ENCODE measurements at places on chromosomes 5 and 9.

DNA sequence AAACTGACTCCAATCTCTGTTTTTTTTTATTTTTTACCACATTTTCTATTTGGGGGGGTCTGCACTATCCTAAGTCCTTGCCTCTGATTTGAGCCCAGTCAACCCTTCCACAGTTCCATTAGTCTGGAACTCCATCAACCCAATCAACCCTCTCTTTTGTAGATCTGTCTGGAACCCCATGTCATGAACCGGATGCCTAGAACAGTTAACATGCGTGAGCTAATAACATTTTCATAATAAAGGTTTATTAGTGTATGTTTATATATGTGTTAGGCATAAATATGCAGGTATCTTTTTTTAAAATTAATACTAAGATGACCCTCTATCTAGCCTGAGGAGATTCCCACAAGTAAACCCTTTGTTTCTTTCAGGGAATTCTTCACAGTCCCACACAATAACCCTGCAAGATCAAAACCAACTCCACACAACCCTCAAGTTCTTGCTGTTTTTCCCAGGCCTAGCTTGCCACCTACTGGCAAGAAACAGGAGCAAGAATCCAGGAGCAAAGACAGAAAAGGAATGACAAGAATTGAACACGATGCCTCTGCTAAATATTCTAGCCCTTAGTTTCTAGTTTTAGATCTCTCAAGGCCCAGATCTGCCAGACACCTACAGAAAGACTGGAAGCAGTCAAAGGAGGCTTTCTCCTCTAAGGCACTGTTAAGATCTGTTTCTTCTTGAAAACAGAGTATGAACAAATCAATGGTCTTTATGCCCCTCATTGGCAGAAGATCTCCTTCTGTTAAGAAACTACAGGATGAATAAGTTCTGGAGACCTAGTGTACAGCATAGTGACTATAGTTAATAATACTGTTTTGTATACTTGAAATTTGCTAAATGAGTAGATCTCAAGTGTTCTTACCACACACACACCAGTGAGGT lies 100.4 kb downstream of the TRIM36 start:
- no peak overlapping the region for H3K4me3 ChIP-seq
- H3K27ac ChIP-seq, result no peak overlapping the region
- DNase-seq, result peak; percentile 66
- H3K27me3 ChIP-seq, result no peaks in the 10 kb centered on the region

DNA sequence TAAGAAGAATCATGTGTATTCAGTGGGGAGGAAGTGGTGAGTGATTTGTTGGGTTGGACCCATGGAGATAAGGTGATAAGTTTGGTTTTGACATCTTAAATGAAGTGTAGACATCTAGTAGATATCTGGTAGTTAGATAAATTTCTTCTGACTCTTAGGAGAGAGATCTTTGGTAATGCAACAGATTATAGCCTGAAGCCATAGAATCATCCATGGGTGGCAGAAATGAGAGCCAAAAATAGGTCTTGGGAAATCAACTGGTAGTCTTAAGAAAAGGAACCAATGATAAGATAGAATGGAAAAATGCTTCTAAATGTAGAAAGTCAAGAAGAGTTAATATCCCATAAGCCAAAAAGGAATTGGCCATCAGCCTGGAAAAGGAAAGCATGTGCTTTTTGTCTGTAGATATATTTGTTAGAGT lies 532.7 kb upstream of the GRAMD2B start:
- no peaks in the 10 kb centered on the region for H3K36me3 ChIP-seq
- no peaks in the 10 kb centered on the region for H3K27me3 ChIP-seq
- H3K4me1 ChIP-seq, result no peaks in the 10 kb centered on the region
- DNase-seq, result no peak

GRCh38 chr9:81052846-81053245 lies 636.5 kb downstream of the TLE1 start:
- H3K4me1 ChIP-seq, result no peaks in the 10 kb centered on the region
- H3K27me3 ChIP-seq, result no peaks in the 10 kb centered on the region
- no peak overlapping the region for H3K4me3 ChIP-seq
- DNase-seq, result no peak
- no peak overlapping the region for H3K27ac ChIP-seq
- H3K36me3 ChIP-seq, result no peaks in the 10 kb centered on the region

DNA sequence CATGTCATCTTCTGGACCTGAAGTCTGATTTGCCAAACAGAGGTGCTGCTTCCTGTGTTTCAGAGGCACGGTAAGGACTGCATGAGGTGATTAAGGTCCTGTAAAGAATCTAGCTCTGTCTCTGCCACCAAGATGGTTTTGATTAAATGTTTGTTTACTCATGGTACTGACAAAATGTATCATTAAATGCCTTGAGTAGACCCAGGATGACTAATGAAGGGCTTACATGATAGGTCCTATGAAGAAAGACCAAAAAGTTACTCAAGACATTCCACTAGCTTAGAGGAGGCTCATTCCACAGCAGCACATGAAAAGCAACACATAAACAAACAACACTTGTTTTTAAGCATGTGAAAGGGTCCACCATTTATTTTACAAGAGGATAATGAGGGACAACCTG lies 100.9 kb downstream of the BOD1 start:
- peaks cover 19% of the 10 kb centered on the region for H3K4me1 ChIP-seq
- peaks cover 6% of the 10 kb centered on the region for H3K36me3 ChIP-seq
- no peak overlapping the region for H3K27ac ChIP-seq
- no peak for DNase-seq

DNA sequence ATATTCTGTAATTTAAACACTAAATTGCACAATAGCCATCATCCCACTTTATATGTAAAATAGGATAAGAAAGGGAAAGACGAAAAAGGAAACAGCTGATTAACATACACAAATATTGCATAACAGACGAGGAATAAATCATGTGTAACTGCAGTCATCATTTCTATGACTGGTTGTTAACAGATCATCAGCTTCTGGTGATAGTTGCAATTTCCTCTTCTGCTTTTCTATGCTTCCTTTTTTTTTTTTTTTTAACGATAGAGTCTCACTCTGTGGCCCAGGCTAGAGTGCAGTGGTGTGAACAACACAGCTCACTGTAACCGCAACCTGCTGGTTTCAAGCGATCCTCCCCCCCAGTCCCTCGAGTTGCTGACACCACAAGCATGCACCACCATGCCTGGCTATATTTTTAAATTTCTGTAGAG lies 22.5 kb upstream of the JAKMIP2 start:
- no peaks in the 10 kb centered on the region for H3K27me3 ChIP-seq
- H3K4me3 ChIP-seq, result no peak overlapping the region
- H3K4me1 ChIP-seq, result no peaks in the 10 kb centered on the region
- no peak for DNase-seq
- no peaks in the 10 kb centered on the region for H3K36me3 ChIP-seq

- H3K4me1 ChIP-seq, result peaks cover 9% of the 10 kb centered on the region
- H3K27me3 ChIP-seq, result no peaks in the 10 kb centered on the region
- H3K4me3 ChIP-seq, result no peak overlapping the region
Measured at GRCh38 chr5:123001808-123002207, 34.7 kb downstream of the PPIC start.

- no peak overlapping the region for H3K27ac ChIP-seq
- no peak for DNase-seq
- H3K4me1 ChIP-seq, result peaks cover 5% of the 10 kb centered on the region
- H3K36me3 ChIP-seq, result no peaks in the 10 kb centered on the region
- no peak overlapping the region for H3K4me3 ChIP-seq
- H3K27me3 ChIP-seq, result no peaks in the 10 kb centered on the region
Measured at GRCh38 chr5:127826011-127826410, 122.8 kb downstream of the CCDC192 start.

DNA sequence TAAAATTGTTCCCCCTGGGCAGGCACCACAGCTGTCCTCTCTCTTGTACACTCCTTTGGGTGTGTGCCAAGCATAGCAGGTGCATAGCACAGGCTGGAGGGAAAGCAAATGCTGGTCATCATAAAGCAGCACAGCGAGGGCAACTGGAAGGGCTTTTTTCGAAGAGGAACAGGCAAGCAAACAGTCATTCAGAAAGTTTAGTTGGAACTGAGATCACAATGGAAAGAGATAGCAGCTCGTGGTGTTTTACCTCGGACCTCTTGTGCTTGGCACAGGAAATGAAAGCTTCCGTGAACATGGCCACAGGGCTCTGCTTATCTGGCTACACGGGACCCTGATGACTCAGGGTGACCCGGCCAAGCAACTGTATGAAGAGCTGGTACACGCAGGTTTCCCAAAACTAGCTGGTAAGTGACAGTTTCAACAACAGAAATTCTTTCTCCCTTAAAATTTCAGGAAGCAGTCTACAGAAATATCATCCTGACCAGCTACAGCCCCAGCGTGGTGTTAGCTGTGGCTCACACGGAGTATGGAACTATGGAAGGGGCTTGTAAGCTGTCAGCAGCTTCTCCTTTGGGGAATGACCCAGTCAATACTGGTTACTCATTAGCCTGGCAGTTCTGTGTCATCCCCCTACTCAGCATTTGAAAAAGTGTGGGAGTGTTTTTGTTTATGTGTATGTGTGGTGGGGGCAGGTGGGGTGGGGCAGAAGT lies 48.1 kb downstream of the POC5 start:
- no peak overlapping the region for H3K27ac ChIP-seq
- H3K36me3 ChIP-seq, result no peaks in the 10 kb centered on the region
- peaks cover 29% of the 10 kb centered on the region for H3K4me1 ChIP-seq
- H3K4me3 ChIP-seq, result no peak overlapping the region

DNA sequence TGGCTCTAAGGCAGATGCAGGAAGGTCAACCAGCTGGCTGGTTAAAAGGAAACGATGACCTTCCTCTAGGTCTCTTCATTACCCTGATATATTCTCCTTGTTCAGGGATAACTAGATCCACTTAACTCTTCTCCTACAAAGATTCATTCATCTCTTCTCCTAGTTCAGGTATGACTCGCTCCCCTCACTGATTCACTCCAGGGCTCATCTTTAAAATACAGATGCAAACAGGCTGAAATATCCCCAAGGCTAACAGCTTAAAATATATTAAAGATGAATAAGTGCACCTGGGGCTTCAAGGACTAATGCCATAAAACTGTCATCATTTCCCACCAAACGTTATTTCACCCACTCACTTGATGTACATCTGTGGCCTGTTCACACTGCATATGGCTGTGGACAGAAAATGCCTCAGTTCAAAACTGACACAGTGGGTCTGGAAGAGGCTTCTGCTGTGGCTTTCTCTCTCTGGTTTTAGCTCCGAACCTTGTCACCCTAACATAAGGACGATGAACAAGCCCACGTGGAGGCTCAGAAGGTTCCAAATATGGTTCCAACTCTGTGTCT lies 366.9 kb downstream of the DEPDC1B start:
- no peak for DNase-seq
- no peak overlapping the region for H3K4me3 ChIP-seq
- no peak overlapping the region for H3K27ac ChIP-seq
- H3K36me3 ChIP-seq, result no peaks in the 10 kb centered on the region
- H3K27me3 ChIP-seq, result no peaks in the 10 kb centered on the region
- peaks cover 6% of the 10 kb centered on the region for H3K4me1 ChIP-seq

- H3K4me1 ChIP-seq, result no peaks in the 10 kb centered on the region
- peaks cover 17% of the 10 kb centered on the region for H3K27me3 ChIP-seq
- H3K27ac ChIP-seq, result no peak overlapping the region
- H3K36me3 ChIP-seq, result no peaks in the 10 kb centered on the region
- H3K4me3 ChIP-seq, result no peak overlapping the region
Measured at GRCh38 chr5:95838001-95838520, 15.5 kb upstream of the GLRX start.

DNA sequence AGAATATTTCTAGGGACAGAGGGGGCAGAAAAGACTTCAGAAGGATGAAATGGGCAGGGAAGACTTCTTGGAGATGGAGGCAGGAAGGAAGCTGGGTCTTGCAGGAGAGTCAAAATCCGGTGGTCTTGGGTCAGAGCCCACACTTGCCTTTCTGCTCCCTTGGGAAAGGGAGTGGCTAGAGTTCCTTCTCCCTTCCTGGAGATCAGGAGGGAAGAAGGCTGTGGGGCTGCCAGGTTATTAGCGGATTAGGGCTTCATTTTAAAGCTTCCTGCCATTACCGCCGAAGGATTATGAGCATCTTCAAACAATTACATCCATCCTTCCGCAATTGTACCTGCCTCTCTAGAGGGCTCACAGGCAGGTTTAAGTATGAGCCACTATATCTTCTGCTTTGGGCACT lies 19.2 kb upstream of the SYNPO start:
- no peak for DNase-seq
- peaks cover 19% of the 10 kb centered on the region for H3K4me1 ChIP-seq
- H3K4me3 ChIP-seq, result no peak overlapping the region
- no peak overlapping the region for H3K27ac ChIP-seq
- peaks cover 32% of the 10 kb centered on the region for H3K27me3 ChIP-seq
- no peaks in the 10 kb centered on the region for H3K36me3 ChIP-seq

GRCh38 chr5:54876-55569 lies 36.9 kb upstream of the PLEKHG4B start:
- H3K4me1 ChIP-seq, result peaks cover 10% of the 10 kb centered on the region
- H3K27me3 ChIP-seq, result peaks cover 33% of the 10 kb centered on the region
- no peaks in the 10 kb centered on the region for H3K36me3 ChIP-seq
- no peak overlapping the region for H3K4me3 ChIP-seq
- no peak overlapping the region for H3K27ac ChIP-seq

- no peak overlapping the region for H3K27ac ChIP-seq
- no peak for DNase-seq
- no peaks in the 10 kb centered on the region for H3K27me3 ChIP-seq
- H3K4me3 ChIP-seq, result no peak overlapping the region
Measured at GRCh38 chr5:116389601-116390000, 185.0 kb downstream of the SEMA6A start.

- H3K36me3 ChIP-seq, result no peaks in the 10 kb centered on the region
- peak; percentile 77 for DNase-seq
- H3K4me1 ChIP-seq, result no peaks in the 10 kb centered on the region
- no peak overlapping the region for H3K27ac ChIP-seq
- no peaks in the 10 kb centered on the region for H3K27me3 ChIP-seq
Measured at GRCh38 chr9:134689321-134690181, 47.9 kb downstream of the COL5A1 start.

- no peak overlapping the region for H3K4me3 ChIP-seq
- no peak overlapping the region for H3K27ac ChIP-seq
- peak; percentile 81 for DNase-seq
- no peaks in the 10 kb centered on the region for H3K27me3 ChIP-seq
- H3K4me1 ChIP-seq, result no peaks in the 10 kb centered on the region
Measured at GRCh38 chr9:33415501-33416038, 13.2 kb upstream of the AQP7 start.

- no peak overlapping the region for H3K27ac ChIP-seq
- H3K36me3 ChIP-seq, result no peaks in the 10 kb centered on the region
- no peaks in the 10 kb centered on the region for H3K27me3 ChIP-seq
- peaks cover 23% of the 10 kb centered on the region for H3K4me1 ChIP-seq
- no peak overlapping the region for H3K4me3 ChIP-seq
Measured at GRCh38 chr5:116750631-116751580, 176.3 kb upstream of the SEMA6A start.

DNA sequence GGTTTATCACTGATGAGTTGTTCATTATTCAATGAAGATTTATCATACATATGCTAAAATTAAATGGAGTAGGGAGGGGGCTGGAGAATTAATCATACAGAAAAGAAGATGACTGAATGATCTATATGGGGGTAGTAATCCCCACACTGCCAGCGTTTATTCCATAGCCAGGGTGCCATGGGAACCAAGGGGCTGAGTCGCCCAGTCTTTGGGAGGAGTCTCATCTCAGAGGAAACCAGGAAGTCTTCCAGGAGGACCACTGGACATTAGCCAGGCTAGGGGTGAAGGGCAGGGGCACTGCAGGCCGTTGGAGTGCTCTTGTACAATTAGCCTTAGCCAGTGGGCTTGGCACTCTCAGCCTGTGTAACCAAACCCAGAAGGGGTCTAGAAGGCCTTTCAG lies 226.5 kb downstream of the ARL15 start:
- no peaks in the 10 kb centered on the region for H3K4me1 ChIP-seq
- no peaks in the 10 kb centered on the region for H3K36me3 ChIP-seq
- H3K27me3 ChIP-seq, result no peaks in the 10 kb centered on the region
- no peak for DNase-seq

All from neural progenitor cell (in vitro differentiated cells).